ENCODE measurements at places on chromosomes 3 and 15.

DNA sequence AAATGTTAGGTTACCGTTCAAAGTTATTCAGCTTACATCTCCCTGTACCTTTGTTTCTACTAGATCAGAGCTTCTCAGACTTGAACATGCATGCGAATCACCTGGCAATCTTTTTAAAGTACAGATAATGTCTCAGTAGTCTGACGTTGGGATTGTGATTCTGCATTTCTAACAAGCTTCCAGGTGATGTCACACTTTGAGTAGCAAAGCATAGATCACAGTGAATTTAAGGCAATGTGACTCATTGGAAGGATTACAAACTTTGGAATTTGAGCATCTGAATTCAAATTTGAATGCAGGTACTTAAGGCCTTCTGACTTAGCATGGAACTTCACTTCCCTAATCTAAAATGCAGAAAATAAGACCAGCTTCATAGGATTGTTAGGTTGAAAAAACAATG, 10.8 kb upstream of the ZMAT3 start:
- no peak for DNase-seq

- no peak for DNase-seq
These were observed 21.3 kb downstream of the VGLL3 start for GRCh38 chr3:86969500-86970189.

DNA sequence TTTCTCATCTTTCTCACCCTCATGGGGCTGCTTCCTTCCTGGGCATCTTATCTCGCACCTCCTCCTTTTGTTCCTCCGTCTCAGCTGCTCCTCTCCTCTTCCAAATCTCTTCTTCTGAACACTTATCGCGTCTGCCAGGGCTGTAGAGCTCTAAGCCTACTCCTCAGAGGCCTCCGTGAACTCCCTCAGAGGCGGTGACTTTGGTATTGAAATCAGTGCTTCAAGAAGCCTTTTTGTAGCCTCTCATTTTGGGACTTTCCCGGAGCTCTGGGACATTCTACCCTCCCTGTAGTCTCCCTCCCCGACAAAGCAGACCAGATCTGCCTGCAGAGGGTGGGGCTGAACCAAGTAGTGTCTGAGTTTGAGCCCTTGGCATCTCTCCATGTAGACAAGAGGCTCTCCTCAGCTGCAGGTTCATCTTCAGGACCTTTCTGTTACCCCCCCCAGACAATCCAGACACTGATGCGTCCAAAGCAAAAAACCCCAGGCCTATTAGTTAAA, 17.5 kb upstream of the CPNE9 start:
- DNase-seq, result no peak

GRCh38 chr3:174862101-174862500, 3.0 kb downstream of the NAALADL2 start:
- DNase-seq, result no peak

- peak; percentile 61 for DNase-seq
These were observed 241.7 kb upstream of the ICE2 start for GRCh38 chr15:60720493-60721256.

GRCh38 chr3:101144105-101144504, 150.9 kb upstream of the ABI3BP start:
- no peak for DNase-seq

DNA sequence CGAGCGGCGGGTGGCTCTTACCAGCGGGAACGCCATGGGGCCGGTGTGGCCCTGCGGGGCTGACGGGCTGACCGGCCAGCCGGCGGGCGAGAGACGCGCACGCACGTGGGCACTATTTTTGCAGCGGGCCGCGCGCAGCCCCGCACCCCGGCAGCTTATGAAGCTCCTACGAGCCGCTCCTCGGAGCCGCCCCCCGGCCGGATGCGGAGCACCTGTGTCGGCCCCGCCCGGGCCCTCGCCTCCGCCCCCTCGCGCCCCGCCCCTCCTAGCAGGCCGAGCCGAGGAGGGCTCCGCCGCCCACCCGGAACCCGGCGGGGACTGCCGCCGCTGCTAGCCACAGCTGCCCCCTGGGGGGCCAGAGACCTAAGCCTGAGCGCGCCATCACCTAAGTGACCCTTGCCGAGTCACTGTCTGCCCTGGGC, 683 bp upstream of the CPEB1 start:
- peak; percentile 63 for DNase-seq

GRCh38 chr3:72798552-72799195, 49.6 kb downstream of the SHQ1 start:
- no peak for DNase-seq

GRCh38 chr15:101320501-101321052, 25.5 kb upstream of the SNRPA1 start:
- DNase-seq, result peak; percentile 46

GRCh38 chr15:59174835-59175831, 31.5 kb upstream of the LDHAL6B start:
- DNase-seq, result peak; percentile 35

DNA sequence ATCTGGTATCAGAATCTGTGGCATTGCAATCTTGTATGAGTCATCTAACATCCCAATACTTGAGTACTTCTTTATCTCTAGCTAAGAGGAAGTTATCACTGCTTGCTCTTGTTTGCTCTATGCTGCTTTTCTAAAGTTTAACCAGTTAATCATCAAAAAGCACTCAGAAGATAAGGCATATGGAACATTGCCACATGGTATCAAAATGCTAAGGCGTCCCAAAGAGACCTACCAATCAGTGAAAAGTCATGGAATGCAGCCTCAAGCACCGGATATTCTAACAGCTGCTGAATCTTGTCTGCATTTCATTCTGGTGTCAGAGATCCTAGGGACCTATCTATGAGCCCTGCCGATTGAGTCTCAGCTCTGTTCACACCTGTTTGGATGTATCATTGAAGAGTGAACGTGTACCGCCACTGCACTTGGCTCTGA, 192.8 kb downstream of the ARPP21 start:
- DNase-seq, result no peak

- peak; percentile 10 for DNase-seq
These were observed 33.4 kb downstream of the SPINK8 start for GRCh38 chr3:48299746-48300712.

GRCh38 chr3:51708216-51708845, 1.5 kb downstream of the GRM2 start:
- DNase-seq, result no peak

- DNase-seq, result no peak
These were observed 59.9 kb downstream of the RYR3 start for GRCh38 chr15:33370623-33371020.

DNA sequence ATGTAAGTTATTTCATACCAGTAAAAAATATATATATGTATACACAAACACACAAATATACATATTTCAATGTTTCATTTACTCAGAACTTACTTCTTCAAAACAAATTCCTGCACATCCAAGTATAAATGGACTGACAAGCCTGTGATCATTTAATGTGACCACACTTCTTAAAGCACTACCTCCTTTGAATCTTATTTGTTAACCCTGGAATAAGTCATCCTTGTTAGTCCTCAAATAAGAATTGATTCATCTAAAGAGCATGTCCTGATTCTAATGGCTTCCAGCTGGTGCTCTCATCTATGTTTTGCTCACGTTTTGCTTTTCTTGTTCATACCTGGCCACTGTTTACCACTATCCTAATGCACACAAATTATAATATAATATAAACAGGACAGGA, 103.9 kb upstream of the UBP1 start:
- no peak for DNase-seq

GRCh38 chr15:41544650-41545015, 576 bp upstream of the RPAP1 start:
- no peak for DNase-seq

- no peak for DNase-seq
These were observed 374.7 kb downstream of the TUSC7 start for GRCh38 chr3:117084277-117084676.

GRCh38 chr15:89383365-89384175, 48.9 kb upstream of the POLG start:
- no peak for DNase-seq

- DNase-seq, result no peak
These were observed 105.6 kb downstream of the OSBPL10 start for GRCh38 chr3:31875437-31875836.

DNA sequence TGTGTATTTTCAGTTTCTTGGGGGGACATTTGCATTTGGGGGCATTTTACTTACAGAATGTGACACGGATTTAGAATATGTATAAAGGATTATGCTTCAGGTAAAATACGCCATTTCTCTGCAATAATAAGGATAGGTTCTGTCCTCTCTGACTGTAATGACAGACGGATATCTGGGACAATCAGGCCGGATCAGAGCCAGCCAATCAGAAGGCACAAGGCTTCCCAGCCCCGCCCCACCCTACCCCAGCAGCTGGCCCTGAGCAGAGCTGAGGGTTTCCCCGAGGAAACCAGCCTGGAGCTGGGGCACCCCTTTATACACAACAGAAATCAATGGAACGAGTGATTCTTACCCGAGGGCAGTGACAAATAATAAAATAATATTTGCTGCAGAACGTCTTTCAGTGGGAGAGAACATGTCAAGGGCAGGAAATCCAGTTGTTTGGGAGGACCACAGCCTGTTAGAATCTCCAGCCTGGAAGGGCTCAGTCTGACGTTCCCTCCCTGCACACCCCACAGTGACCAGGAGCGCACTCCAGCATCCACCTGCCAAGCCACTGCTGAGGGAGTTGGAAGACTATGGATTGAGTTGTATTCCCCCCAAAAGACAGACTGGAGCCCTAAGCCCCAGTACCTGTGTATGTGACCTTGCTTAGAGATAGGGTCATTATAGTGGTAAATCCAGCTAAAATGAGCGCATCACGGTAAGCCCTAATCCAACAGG, 30.3 kb upstream of the SEC13 start:
- DNase-seq, result no peak

- no peak for DNase-seq
These were observed 863.2 kb downstream of the TUSC7 start for GRCh38 chr3:117572786-117573185.

DNA sequence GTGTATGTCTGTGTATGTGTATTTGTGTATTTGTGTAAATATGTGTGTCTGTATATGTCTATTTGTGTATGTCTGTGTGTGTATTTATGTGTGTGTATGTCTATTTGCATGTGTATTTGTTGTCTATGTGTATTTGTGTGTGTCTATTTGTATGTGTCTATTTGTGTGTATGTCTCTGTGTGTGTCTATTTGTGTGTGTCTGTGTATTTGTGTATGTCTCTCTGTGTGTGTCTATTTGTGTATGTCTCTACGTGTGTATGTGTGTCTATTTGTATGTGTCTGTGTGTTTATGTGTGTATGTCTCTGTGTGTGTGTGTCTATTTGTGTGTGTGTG, 30.4 kb downstream of the PTH1R start:
- DNase-seq, result no peak

GRCh38 chr3:97871801-97872524, 50.2 kb downstream of the CRYBG3 start:
- DNase-seq, result peak; percentile 2

DNA sequence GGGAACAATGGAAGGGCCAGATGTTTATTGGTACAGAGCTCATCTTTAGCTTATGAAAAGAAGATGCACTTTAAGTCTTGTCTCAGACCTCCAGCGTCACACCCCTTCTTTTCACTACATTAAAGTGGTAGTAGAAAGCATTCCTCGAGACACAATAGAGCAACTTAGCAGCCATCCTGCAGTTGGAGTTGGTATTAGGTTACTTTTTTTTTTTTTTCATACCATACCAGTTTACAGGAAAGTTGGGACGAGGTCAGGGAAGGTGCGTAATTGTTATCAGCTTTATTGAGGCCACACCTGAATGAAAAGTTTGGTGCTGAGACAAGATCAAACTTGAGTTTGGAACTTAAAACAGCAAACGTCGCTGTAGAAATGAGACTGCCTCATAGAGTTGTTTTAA, 203.8 kb downstream of the SOX2 start:
- DNase-seq, result no peak

- DNase-seq, result no peak
These were observed 32.0 kb downstream of the CYP11A1 start for GRCh38 chr15:74335396-74335795.

DNA sequence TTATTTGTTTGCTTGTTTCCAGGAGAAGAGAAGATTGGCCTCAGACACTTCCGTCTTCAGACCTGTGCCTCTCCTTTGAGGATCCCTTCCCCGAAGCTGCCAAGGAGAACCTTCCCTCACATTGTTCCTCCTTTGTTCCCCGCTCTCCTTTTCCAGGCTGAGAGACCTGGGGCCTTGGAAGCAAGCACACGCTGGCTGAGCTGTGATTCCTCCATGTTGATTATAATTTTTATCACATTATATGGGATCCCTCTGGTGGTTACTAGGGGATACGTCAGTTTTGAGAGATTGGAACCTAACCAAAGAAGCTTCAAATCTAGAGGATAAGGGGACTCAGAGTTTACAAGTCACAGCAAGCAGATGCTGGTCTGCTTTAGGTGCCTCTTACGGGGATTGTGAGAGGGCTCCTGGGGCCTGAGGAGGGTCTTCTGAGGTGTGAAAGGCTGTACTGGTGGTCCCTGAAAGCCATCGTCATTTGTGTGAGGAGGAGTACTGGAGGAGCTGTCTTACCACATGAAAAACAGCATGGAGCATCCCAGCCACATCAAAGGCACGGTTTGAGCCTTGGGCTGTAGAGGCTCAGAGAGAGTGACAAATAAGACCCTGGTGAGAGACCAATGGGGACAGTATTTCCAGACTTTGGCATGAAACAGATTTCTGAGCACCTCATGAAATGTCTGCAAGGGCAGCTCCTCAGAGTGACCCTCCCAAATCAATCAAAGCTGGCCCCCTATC, 760.1 kb upstream of the CFAP20DC start:
- no peak for DNase-seq

DNA sequence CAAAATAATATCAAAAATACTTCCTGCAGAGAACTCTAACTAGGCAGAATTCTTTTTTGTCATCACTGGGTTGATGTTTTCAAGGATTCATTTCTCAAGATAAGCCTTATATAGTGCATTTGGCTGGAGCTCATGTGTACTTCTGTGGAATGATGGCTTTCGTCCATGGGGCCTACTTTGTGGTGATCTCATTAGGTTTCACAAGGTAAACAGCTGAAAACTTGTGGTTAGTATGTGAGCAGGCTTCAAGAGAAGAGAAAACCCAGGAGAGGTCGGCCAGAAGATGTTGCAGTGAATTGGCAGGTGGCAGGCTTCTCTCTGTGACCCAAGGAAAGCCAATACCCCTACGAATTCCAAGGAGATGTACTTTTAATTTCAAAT, 121.4 kb upstream of the PHLDB2 start:
- no peak for DNase-seq

GRCh38 chr3:17740721-17741141, 1.7 kb downstream of the TBC1D5 start:
- no peak for DNase-seq

GRCh38 chr15:59994888-59995557, 9.1 kb upstream of the FOXB1 start:
- DNase-seq, result no peak

DNA sequence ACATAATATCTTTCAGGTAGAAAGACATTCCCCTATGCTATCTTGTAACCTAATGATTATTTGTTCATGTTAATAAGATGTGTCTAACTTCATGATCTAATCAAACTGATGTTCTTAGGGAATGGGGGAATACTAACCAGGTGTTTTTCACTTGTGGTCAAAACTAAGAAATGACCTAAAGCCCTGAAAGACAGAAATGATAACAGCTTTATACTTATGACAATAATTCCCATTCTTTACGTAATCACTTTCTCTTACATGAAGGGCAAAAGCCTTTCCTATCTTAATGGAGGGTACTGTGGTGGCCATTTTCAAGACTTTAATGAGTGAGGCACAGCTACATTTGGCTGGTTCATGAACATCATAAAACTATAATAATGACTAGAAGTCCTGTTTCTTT, 33.9 kb upstream of the MEIS2 start:
- no peak for DNase-seq

All from stimulated activated CD4-positive, alpha-beta T cell treated with anti-CD3 and anti-CD28 coated beads, Interleukin-4, amount 100 ng/mL, for 1 hour (primary cell).